ENCODE measurements at places on chromosomes 7 and 10.
A peak's percentile ranks its signal among the peaks of the same experiment; 100 is the strongest.

GRCh38 chr10:77451886-77452285, 185.7 kb downstream of the KCNMA1 start:
- no peak for DNase-seq

- DNase-seq, result no peak
Measured at GRCh38 chr7:26307226-26307625, 15.6 kb downstream of the SNX10 start.

DNA sequence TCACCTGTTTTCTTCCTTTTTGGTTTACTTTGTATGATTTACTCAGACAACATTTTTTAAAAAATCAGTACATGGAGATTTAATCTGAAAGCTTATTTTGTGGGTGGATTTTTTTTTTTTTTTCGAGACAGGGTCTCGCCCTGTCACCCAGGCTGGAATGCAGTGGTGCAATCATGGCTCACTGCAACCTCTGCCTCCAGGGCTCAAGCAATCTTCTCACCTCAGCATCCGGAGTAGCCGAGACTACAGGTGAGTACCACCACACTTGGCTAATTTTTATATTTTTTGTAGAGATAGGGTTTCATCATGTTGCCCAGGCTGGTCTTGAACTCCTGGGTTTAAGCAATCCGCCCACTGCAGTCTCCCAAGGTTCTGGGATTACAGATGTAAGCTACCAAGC, 2.5 kb downstream of the GSTO1 start:
- DNase-seq, result no peak

- no peak for DNase-seq
Measured at GRCh38 chr7:51635775-51636174, 319.2 kb upstream of the COBL start.

GRCh38 chr10:102834143-102834542, 3.1 kb downstream of the CYP17A1 start:
- DNase-seq, result no peak

DNA sequence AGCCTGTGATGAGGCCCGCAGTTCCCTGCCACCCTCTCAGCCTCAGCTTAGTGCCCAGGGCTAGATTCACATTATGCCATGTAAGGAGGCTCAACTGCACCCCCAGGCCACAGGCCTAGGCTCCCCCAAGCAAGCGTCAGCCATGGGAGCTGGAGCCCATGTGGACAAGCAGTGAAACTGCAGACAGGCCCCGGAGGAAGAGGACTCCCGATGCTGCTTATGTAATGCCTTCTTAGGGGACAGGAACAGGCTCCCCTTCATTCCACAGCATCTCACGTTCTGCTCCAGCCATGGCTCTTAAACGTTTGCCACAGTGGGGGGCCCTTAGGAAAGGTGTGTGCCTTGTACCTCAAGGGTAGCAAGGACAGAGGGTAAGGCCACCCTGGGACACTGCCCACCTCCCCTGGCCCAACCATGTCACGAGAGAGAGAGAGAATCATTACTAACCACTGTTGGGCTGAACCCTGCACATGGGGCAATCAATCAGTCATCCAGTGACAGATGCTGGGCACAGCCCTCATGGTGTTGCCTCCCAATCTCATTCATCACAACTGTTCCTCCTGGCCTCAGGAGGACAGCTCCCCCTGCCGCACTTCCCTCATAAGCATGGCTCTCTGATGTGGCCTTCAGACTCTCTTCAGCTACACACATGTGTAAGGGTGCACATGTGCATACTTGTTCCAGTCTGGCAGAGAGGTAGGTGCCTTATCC, 263.0 kb downstream of the GRID1 start:
- DNase-seq, result no peak

DNA sequence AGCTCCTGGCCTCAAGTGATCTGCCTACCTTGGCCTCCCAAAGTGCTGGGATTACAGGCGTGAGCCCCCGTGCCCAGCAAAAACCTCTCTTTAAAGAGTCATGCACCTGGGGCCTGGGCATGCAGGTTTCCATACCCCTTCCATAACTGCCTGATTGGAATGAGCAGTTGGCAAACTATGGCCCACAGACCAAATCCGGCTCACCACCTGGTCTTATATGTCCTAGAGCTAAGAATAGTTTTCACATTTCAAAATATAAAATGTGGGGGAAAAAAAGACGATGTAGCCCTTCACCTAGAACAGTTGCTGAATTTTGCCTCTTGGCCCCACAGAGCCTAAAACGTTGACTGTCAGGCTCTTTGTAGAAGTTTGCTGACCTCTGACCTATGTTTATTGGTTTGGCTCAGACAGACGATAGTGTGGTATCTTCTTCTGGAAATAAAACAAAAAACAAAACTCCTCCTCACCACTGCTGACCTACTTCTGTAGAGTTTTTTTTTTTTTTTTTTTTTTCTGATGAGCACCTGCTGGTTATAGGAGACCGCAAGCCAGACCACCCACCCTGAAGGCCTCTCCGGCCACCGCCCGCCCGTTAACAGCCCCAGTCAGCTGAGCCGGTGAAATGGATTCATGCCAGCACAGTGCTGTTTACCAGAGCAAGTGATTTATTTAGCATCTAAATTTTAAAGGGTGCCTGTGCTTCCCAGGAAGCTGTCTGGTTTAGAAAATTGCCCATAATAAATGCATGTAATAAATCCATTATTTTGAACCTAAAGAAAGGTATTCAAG, 33.5 kb upstream of the SFRP5 start:
- no peak for DNase-seq

DNA sequence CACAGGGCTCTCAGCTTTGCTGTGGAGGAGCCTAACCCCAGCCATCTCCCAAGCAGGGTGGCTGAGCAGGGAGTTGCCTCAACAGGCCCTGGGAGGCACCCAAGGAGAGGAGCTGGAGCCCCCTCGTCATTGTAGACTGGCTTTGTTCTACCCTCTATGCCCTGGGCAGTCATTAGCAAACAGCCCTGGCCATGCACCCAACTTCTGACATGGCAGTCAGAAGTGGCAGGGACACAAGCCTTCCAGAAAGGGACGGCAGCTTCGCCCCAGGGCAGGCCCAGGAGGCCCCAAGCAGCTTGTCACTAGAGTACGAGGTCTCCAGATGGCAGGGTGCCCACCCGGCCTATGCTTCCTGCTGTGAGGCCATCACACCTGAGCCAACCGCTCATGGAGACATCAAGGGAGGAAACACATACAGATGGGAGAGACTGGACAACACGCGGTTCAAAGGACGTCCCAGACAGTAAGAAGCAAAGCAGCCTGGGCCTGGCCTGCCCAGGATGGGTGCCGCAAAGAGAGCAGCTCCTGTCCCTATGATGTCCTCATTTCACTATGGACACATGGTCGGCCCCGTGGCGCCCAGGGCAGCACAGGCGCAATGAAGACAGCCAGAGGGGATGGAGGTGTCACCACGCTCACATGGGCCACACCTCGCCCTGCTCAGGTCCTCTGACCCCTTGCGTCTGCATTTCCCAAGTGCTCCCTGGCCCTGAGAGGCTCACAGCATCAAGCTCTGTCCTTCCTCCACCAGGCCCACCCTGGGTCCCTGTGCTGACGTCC, 190.9 kb upstream of the CXCL12 start:
- DNase-seq, result no peak

DNA sequence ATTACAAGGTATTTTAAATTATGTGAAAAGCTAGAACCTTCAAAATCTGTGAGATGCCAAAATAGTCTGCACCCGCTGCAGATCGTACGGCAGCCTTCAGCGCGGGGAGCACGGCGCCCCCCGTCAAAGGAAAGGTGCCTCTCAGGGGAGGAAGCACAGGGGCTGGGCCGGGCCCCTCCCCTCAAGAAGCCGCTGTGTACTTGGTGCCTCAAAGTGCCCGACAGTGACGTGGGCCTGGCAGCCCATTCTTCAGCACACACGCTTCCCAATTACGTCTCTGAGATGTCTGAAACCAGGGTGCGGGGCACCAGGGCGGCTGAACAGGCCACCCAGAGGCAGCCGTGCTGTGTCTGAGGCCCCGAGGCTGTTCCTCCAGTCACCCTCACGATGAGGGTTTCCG, 116.1 kb downstream of the INPP5A start:
- DNase-seq, result no peak

- no peak for DNase-seq
Measured at GRCh38 chr10:13270877-13271551, 28.9 kb downstream of the PHYH start.

- DNase-seq, result no peak
Measured at GRCh38 chr7:37068902-37069301, 344.6 kb upstream of the AOAH start.

- DNase-seq, result no peak
Measured at GRCh38 chr10:107671960-107672359, 507.5 kb upstream of the SORCS1 start.

DNA sequence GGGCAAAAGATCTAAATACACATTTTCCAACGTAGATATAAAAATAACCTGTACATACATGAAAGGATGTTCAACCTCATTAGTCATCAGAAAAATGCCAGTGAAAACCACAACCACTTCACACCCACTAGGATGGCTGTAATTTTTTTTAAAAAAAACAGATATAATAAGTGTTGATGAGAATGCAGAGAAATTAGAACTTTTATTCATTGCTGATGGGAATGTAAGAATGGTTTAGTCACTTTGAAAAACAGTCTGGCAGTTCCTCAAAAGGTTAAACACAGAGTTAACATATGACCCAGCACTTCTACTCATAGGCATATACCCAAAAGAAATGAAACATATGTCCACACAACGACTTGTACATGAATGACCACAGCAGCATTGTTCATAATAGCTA, 32.3 kb upstream of the PRKCQ start:
- no peak for DNase-seq

DNA sequence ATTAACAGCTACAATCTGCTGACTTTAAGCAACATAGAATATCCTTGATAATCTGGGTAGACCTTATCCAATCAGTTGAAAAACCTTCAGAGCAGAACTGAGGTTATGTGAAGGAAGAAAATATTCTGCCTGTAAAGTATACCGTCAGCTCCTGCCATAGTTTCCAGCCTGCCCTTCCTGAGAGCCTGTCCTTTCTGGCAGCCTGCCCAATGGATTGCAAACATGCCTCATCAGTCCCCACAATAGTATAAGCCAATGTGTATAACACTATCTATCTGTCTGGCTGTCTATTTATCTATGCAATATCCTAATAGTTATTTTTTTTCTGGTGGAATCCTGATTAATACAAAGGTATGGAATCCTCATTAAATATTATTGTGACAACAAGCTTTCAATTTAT, 489.2 kb upstream of the KCND2 start:
- DNase-seq, result peak; percentile 1

GRCh38 chr10:93762979-93763391, 5.2 kb downstream of the LGI1 start:
- no peak for DNase-seq

DNA sequence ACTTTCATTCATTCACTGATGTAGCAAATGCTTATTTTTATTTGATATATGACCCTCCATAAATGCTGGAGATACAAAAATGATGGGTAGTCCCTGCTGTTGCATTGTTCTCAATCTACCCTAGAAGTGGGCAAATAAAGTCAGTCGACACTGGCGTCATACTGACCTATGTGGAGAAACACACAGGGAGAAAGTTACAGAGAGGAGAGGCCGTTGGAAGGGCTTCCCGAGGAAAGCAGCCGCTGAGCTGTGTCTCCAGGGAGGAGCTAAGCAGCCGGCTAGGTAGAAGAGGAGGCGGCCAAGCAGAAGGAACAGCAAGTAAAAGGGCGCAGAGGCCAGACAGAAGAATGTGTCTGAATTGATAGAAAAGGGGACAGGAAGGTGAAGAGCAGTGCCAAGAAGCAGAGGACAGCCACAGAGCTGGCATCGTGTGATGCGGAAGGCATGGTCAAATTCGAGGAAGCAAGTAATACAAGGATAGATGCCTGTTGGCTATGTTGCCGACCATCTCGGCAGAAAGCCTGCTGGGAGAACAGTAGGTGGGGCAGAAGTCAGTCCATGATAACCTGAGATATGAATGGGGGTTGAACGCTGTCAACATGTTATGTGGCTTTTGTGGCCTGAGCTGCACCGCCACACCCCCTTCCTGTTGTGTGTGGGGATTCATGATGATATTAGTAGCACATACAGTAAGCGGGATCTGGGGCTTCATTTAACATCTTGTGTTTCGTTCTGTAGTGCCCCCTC, 25.9 kb downstream of the ST8SIA6 start:
- no peak for DNase-seq

GRCh38 chr7:47535704-47536628, 45.9 kb downstream of the TNS3 start:
- no peak for DNase-seq

DNA sequence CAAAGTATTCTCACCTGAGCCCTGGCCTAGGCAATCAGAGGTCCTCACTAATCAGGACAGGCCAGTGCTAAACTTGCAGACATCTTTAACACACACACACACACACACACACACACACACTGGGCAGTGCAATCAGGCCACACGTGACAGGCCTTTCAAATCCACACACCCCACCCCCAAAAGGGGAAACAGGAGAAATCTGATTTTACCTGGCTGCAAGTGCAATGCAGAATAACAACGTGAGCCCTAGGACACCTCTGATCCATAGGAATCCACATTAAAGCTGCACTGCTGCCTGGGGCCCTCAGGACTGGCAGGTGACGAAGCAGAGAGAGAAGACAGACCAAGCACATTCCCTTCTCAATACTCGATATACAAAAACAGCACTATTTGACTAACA, 218.9 kb downstream of the FAM107B start:
- no peak for DNase-seq

GRCh38 chr7:36301914-36302771, 87.5 kb upstream of the ANLN start:
- no peak for DNase-seq

DNA sequence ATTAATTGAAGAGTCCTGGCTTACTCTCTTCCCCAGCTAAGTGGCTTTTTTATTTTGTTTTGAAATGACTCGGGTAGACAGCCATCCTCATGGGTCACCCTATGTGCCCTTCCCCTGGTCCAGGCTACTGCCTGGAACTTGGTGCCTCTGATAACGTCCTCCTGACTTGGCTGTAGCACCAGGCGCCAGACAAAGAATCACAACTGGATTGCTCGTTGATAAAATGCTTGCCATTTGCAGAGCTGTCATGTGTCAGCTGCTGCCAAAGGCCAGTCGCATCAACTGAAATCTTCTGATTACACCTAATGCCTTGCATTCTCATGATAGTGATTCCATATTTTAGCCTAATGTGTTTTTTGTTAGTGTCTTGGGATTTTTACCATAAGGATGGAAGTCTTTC, 27.4 kb upstream of the ABLIM1 start:
- no peak for DNase-seq

DNA sequence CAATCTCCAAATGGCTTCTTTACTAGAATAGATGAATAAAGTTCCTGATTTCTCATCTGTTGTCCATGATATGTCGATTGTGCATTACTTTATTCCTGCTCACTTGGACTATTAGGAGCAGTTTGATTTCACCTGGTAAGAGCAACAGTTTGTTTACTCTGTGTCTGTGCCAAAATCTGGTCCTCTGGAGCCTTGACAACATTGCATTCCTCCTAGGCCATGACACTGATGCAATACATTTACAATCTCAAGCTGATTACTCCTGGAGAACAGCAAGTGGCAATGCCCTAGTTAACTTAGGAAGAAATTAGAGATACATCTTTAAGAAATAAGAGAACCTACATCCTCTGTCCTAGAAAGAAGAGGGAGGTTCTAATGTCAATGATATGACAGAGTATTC, 71.8 kb downstream of the SGCE start:
- DNase-seq, result no peak
